ENCODE measurements at places on chromosomes 4 and X. TPM values are rescaled to one million over a fixed set of nuclear protein-coding genes. Genes with fewer than 3 reads are reported as not detected.

The GAGE12J gene
- total RNA-seq: not detected

The SHROOM2 gene
- 8.8 TPM for total RNA-seq

The IL21 gene
- not detected for total RNA-seq

GRCh38 chrX:49260221-49260985 is 4.1 kb downstream of the FOXP3 start:
- DNase-seq: no peak

- DNase-seq: no peak
These were observed 4.3 kb upstream of the FGG start for GRCh38 chr4:154616731-154617130.

GRCh38 chr4:32010221-32010620 is 1290.1 kb downstream of the PCDH7 start:
- DNase-seq: no peak

- DNase-seq: no peak
These were observed 26.1 kb downstream of the NUDT6 start for GRCh38 chr4:122896270-122896669.

GRCh38 chr4:88799900-88800299 is 102.3 kb upstream of the NAP1L5 start:
- DNase-seq: no peak

DNA sequence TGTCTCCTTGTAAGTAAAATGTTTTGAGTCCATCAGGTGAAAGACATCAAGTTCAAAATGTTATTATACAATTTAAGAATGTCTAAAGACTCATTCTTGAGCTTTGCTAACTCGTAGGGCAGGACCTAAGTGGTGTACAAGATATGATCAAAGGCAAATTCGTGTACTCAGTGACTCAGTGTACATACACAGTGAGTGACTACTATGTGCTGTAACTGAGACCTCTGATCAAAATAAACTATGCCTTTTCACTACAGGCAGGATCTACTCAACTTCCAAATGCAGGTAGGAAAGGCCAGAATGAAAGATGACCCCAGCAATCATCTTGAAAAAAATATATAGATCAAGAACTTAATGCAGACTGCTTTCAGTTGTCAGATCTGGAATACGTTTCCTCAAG is 49.9 kb downstream of the ADGRG2 start:
- no peak for DNase-seq

GRCh38 chr4:138078751-138079520 is 163.2 kb downstream of the SLC7A11 start:
- DNase-seq: no peak

- no peak for DNase-seq
These were observed 840 bp downstream of the GRID2 start for GRCh38 chr4:92304606-92305005.

- peak; percentile 87 for DNase-seq
These were observed 946 bp downstream of the ANXA3 start for GRCh38 chr4:78552389-78553042.
